ENCODE measurements at places on chromosomes 4 and X.

GRCh38 chr4:151304226-151304625 lies 21.2 kb downstream of the SH3D19 start:
- no peak for DNase-seq

GRCh38 chrX:2799369-2799768 lies 29.4 kb upstream of the GYG2 start:
- DNase-seq = no peak

- DNase-seq = peak; percentile 8
Measured at GRCh38 chrX:130165181-130165702, 399 bp downstream of the AIFM1 start.

DNA sequence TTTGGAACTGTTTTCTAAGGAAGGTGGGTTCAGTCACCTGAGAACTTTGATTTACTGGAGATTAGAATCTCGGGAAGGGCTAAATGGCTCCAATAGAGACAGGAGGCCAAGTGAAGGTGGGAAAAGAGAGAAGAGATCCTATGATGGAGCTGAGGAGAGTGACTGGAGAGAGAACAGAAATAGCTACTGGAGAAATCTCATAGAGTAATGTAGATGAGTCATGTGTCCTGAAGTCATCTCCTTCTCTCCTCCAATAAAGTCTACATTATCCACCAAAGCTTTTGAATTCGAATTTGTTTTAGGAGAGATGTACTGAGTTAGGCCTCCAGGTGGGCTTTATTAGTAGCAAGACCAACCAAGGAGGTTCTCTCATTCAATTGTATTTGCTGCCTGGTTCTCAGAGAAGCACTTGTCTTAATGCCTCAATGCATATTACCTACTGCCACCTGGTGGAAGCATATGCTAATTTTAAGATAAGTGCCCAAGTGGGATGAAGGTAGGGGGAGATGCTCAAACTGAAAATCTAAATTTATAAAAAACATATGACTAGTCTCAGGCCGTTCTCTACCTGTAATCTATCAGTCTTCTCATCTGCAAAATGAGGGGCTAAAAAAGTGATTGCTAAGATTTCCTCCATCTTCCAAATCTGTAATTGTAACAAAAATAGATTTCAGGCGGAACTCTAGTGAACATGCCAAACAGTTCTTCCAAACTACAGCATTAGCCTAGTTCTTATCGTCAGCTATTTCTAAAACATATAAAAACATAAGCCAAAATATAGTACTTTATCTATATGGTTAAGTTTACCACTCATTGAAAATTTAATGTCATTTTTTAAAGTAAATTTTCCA lies 24.4 kb downstream of the TXK start:
- DNase-seq = peak; percentile 63

GRCh38 chrX:19017271-19017670 lies 33.4 kb upstream of the PHKA2 start:
- DNase-seq = peak; percentile 49

- no peak for DNase-seq
Measured at GRCh38 chr4:149234798-149235197, 580.8 kb downstream of the IQCM start.

GRCh38 chr4:166435449-166435848 lies 562.4 kb downstream of the TLL1 start:
- DNase-seq = no peak

- DNase-seq = no peak
Measured at GRCh38 chr4:16227462-16227868, 1.2 kb upstream of the TAPT1 start.

GRCh38 chr4:85125688-85126087 lies 159.2 kb upstream of the WDFY3 start:
- no peak for DNase-seq

GRCh38 chr4:151247395-151247794 lies 29.6 kb upstream of the PRSS48 start:
- DNase-seq = no peak

Measured in iPS-NIHi11 (cell line).